ENCODE measurements at places on chromosomes 5 and 9. TPM values are rescaled to one million over a fixed set of nuclear protein-coding genes. Genes with fewer than 3 reads are reported as not detected.

SV2C gene
- total RNA-seq = 0.08 TPM

DNA sequence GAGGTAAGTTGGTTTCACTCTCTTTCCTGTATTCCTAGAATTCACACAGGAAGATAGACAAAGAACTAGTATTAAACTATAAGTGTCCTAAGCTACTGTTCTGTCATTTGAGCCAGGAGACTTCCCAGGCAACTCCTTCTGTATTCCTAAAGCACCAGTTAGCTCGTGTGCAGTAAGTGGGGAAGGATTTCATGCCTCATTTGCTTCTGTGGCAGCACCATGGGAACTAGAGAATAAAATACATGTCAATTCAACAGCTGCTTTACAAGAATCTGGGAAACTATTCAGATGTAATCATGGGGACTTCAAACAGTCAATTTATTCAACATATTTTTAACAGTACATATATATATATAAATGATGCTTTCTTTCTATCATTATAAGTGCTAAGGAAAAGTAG, 762.3 kb downstream of the PRELID2 start:
- DNase-seq = no peak

- no peak for DNase-seq
These were observed 38.4 kb downstream of the ANXA2R start for GRCh38 chr5:43001748-43002147.

GRCh38 chr5:42250-42649, 49.7 kb upstream of the PLEKHG4B start:
- no peak for DNase-seq

GBGT1 gene
- 0.98 TPM for total RNA-seq

- DNase-seq = no peak
These were observed 545.4 kb upstream of the TLE4 start for GRCh38 chr9:79026316-79026715.

- no peak for DNase-seq
These were observed 80.0 kb upstream of the PUM3 start for GRCh38 chr9:2923766-2924379.

DNA sequence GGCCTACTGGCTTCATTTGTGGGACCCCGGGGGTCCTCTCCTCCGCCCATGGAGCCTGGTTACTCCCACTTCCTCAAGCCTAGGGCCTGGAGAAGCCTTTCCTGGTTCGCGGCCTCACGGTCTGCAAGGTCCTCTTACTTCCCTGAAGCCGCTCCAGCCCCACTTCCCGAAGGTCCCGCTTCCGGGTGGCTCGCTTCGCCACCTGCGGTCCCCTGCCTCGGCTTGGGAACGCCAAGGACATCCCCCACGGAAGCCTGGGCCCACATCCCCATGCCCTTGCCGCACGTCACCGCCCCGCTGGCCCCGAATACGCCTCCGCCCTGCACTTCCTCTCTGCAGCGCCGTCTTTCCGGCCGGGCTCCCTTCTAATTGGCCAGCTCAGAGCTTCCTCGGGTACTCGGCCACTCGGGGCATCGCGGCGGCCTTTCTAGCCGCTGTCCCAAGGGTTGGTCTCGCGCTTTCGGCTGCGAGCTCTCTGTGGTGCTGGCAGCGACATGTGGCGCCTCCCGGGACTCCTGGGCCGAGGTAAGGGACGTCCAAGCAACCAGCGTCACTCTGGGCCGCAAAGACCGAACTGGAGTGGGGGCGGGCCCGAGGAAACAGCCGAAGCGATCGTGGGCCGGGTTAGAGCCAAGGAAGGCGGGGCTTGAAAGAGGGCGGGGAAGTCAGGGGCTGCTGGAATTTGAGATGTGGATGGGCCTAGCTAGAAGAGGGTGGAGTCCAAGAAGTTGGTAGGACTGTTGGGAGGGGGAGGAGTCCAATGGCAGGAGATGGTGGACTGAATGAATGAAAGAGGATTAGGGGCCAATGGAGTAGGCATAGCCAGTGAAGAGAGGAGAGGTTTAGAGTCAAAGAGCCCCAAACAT, at the start of gene DELE1:
Gene DELE1, plus strand, starts transcription at position 424 of the 866 bp plus-strand sequence. Its CDS starts 71 bp downstream, at position 495.
- peak; percentile 92 for DNase-seq

DNA sequence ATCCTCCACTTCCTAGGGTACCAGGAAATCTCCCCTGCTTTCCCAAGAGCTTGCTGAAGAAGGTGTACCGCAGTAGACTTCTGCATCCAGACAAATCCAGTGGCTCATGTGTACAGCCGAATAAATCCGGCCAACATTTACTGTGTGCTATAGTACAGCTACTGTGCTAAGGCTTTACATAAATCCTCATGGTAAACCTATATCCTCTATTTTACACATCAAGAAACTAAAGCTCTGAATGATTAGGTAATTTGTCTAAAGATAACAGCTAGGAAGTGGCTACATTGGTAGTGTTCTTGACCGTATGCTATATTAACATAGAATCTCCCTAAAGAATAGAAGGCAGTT, 511 bp upstream of the WDR41 start:
- DNase-seq = no peak

DNA sequence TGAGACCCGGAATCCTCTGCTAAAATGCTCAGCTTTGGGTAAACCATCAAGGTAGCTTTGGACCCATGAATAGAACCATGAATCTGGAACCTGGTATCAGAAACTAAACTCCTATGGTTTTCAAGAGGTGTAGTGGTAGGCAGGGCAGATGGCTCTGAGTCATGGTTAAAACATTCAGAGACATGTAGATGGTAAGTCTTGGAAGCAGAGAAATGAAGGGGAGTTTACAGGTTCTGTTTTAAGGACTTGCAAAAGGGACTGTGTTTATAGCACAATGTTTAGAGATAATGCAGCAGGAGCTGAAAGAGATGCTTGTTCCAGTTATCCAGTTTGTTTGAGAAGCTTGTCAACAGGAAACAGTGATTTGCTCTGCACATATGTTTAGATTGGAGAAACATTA, 36.0 kb upstream of the FBN2 start:
- DNase-seq = peak; percentile 21

DNA sequence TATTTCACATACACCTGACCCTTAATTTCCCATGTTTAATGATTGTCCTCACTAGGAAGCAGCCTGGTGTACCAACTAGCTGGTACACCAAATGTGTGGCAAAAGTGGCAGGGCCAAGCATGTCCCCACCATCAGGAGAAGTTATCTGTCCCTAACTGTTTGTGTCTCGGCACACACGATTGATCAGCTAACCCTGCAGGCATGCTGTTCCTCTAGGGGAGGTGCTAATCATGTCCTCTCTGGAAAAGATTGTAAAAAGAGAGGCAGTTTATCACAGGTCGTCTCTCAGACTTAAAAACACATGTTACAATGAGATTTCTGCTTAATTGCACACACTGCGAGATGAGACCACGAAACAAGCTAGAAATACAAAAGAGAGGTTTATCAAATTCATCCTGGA, 342.7 kb downstream of the DIRAS2 start:
- DNase-seq = no peak

PNPLA7 gene
- total RNA-seq = 5.4 TPM

SHLD3 gene
- 5.3 TPM for total RNA-seq

GRCh38 chr9:86734771-86735170, 212.5 kb downstream of the GAS1 start:
- peak; percentile 97 for DNase-seq

DNA sequence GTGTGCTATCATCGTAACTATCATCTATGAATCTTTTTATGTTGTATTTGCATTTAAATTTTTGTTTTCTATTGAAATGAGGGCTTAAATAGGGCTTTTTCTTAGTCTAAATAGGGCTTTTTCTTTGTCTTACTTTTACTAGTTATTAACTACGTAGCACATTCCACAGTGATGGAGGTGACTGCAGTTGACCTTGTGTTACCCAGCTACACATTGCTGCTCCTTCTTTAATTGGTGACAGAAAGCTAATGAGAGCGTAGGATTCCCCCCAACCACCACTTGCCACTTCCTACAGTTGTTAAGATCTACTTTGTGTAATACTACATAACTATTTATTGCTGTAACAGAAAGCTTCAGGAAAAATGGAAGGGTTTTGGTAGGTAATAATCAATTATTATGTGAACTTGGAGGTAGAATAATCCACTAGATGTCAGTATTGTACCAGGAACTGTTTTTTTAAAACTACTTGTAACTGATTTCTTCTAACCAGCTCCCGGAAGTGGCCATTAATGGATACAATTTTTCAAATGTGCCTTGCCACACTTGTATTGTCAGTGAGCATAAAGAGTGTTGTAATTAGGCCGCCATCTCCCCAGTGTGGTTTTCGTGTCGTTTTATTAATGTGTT, 18.0 kb downstream of the MTRR start:
- DNase-seq = peak; percentile 73

DNA sequence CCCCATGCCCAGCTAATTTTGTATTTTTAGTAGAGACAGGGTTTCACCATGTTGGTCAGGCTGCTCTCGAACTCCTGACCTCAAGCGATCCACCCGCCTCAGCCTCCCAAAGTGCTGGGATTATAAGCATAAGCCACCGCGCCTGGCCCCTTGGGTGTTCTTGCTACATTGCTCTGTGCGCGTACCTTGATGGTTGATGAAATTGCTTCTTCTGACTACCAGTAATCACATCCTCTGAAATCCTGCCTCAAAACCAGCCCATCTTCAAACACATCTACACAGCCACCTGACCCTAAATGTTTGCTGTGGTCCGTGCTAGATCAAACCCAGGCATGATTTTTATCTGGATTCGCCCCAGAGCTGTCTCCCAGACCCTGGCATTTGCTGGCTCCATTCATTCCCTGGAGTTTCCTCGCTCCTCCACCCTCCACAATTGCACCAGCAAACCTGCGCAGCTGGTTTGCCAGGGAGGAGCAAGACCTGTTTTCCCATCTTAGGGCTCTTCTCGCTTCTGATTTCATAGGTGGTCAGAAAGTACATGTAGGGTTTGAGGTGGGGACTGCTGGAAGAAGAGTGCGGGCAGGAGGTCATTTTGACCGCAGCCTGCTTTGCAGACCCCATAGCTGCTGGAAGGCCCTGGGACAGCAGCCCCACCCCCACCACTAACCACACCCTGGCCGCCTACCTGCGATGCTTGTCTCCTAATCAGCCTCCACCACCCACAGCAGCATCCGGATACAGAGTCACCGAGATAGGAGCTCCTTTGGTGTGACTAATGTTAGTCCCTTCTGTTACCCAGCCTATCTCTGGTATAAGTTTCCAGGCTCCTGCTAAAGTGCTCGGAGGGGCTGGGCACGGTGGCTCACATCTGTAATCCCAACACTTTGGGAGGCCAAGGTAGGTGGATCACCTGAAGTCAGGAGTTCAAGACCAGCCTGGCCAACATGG, 22.7 kb downstream of the SWI5 start:
- no peak for DNase-seq
